Activated CD4-positive, alpha-beta memory T cell treated with anti-CD3 and anti-CD28 coated beads for 36 hours (primary cell): ENCODE measurements at places on chromosomes 7 and 10. TPM values are rescaled to one million over a fixed set of nuclear protein-coding genes. Genes with fewer than 3 reads are reported as not detected.
A peak's percentile ranks its signal among the peaks of the same experiment; 100 is the strongest.

DNA sequence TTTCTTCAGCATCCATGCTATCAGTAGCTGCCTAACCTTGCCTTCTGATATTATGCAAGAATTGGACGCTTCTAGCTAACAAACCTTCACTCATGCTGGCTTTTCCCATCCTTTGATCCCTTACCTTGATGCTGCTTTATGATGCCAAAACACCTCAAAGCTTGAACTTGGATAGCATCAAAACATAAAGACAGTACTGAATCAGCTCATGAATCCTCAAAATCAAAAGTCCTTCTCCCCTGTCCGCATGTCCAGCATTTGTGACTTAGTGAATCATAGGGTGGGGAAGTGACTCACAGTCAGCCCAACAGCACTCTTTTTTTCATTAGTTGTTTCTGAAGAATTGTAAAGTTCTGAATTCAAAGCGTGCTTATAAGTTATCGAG, 89.5 kb upstream of the PIK3CG start:
- H3K36me3 ChIP-seq = no peaks in the 10 kb centered on the region
- no peaks in the 10 kb centered on the region for H3K27me3 ChIP-seq
- H3K4me1 ChIP-seq = peaks cover 31% of the 10 kb centered on the region
- peak overlapping the region; percentile 47 for H3K27ac ChIP-seq
- no peak for DNase-seq

DNA sequence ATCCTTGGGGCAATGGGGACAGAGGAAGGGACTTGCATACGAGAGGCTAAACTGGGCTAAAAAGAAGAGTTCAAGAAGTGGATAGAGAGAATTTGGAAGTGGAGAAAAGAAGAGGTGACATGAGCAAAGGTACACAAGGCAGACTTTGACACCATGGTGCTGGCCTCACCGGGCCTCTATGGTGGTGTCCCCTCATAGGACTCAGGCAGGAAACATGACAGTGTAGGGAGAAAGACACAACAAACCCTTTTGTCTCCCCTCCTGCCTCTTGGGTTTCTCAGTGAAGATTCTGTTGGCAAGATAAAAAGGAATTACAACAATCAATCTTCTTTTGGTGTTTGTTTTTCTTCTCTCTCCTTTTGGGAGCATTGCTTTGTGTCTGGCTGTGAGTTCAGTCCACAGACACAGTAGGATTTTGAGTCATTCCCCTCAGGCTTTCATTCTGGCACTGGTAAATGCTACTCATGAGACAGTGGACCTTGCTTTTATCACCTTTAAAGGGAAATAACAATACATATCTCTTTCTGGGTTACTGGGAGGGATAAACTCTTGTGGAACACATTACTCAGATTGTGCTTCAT, 827.7 kb downstream of the TNS3 start:
- no peaks in the 10 kb centered on the region for H3K4me1 ChIP-seq
- no peaks in the 10 kb centered on the region for H3K36me3 ChIP-seq
- H3K27ac ChIP-seq = no peak overlapping the region
- no peak for DNase-seq
- H3K27me3 ChIP-seq = no peaks in the 10 kb centered on the region

- no peaks in the 10 kb centered on the region for H3K4me1 ChIP-seq
- DNase-seq = no peak
- H3K27me3 ChIP-seq = peaks cover 21% of the 10 kb centered on the region
- H3K4me3 ChIP-seq = no peak overlapping the region
- no peak overlapping the region for H3K27ac ChIP-seq
Observed at GRCh38 chr10:121998462-121998861, 9.5 kb downstream of the TACC2 start.

DNA sequence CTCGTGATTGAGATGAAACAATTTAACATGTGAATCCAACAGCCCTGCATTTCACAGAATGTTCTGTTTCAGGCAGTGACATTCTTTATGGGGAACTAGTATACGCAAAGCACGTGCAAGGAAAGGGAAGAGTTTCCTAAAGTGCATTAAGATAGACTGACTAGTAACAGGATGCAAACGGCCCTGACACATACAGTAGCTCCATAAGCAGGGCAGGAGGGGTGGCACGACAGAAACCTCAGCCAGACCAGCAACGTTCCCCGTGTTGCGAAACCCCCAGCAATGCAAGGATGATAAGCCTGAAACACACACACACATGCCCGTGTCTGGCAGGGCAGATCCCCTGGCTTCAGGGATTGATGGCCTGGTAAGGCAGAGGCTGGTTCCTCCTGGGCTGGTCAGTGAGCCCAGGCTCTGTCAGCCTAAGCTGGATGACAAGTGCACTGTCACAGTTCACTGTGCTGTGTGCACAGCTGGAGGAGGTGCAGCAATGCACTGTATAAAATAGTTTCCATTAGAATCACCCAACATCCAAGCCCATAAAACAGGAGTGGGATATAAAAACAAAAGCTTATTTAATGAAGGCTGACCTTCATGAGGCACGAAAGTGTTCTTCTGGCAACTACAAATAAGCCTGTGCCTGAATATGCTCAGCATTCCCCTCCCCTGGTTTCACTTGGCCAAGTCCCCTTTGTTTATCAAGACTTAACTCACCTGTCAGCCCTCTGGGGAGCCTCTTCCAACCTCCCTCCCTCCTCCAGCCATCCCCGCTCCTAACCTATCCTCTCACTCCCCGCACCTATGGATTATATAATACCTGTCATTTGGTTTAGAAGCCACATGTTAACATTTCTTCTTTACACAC, 88.8 kb downstream of the GSAP start:
- no peak for DNase-seq
- no peak overlapping the region for H3K27ac ChIP-seq
- no peaks in the 10 kb centered on the region for H3K27me3 ChIP-seq
- no peaks in the 10 kb centered on the region for H3K36me3 ChIP-seq
- H3K4me1 ChIP-seq = peaks cover 51% of the 10 kb centered on the region

- no peaks in the 10 kb centered on the region for H3K27me3 ChIP-seq
- peaks cover 7% of the 10 kb centered on the region for H3K4me1 ChIP-seq
- no peak for DNase-seq
Observed at GRCh38 chr10:93515071-93516005, 18.9 kb downstream of the CEP55 start.

DNA sequence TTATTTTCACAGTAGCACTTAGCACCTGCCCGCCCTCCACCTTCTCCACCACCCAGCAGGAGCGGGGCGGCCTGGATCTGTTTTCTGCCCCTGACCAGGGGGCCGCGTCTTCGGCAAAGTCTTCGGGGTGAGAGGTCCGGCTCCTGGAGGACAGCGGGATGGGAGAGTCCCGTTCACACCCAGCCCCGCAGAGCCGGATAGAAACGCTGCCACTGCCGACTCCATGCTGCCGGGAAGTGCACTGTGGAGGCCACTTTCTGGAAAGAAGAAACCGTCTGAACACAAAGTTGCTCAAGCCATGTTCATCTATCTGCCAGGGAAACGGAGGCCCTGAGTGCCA, 14.5 kb upstream of the ZNF273 start:
- peak overlapping the region; percentile 77 for H3K4me3 ChIP-seq
- peaks cover 50% of the 10 kb centered on the region for H3K27me3 ChIP-seq
- H3K27ac ChIP-seq = no peak overlapping the region

- no peaks in the 10 kb centered on the region for H3K36me3 ChIP-seq
- no peak overlapping the region for H3K4me3 ChIP-seq
- DNase-seq = no peak
- H3K4me1 ChIP-seq = no peaks in the 10 kb centered on the region
- no peaks in the 10 kb centered on the region for H3K27me3 ChIP-seq
Observed at GRCh38 chr7:340979-341694, 51.2 kb downstream of the FOXL3 start.

- H3K27ac ChIP-seq = no peak overlapping the region
- no peaks in the 10 kb centered on the region for H3K27me3 ChIP-seq
- DNase-seq = no peak
- no peak overlapping the region for H3K4me3 ChIP-seq
- no peaks in the 10 kb centered on the region for H3K4me1 ChIP-seq
Observed at GRCh38 chr10:13629116-13629515, 42.4 kb downstream of the PRPF18 start.

- H3K36me3 ChIP-seq = peaks cover 25% of the 10 kb centered on the region
- no peak for DNase-seq
- peak overlapping the region; percentile 65 for H3K4me3 ChIP-seq
- peaks cover 46% of the 10 kb centered on the region for H3K4me1 ChIP-seq
- peaks cover 23% of the 10 kb centered on the region for H3K27me3 ChIP-seq
Observed at GRCh38 chr10:123151737-123152135, 2.5 kb upstream of the BUB3 start.

GRCh38 chr7:91264924-91265681, 870 bp downstream of the FZD1 start:
- H3K4me3 ChIP-seq = peak overlapping the region; percentile 64
- no peaks in the 10 kb centered on the region for H3K36me3 ChIP-seq
- no peak overlapping the region for H3K27ac ChIP-seq
- H3K4me1 ChIP-seq = peaks cover 1% of the 10 kb centered on the region

DNA sequence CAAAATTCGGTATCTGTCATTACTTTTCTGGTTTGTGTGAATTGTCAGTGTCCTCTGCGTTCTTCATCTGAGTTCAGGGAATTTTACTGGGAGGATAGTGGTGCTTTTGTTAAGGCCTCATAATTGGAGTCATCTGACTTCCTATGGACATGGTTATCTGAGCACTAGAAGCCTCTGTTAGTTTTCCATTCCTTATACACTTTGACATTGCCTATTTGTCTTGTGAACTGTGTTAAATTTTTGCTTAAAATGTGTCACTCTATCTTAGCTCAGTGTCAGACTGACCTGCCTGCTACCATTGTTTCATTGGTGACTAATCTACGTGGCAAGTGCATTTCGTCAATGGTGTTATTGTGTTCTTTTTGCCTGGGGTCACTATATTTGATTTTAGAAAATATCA, 253.3 kb downstream of the SEMA3A start:
- H3K4me3 ChIP-seq = no peak overlapping the region
- H3K27ac ChIP-seq = no peak overlapping the region
- no peak for DNase-seq
- H3K36me3 ChIP-seq = no peaks in the 10 kb centered on the region
- no peaks in the 10 kb centered on the region for H3K4me1 ChIP-seq

GRCh38 chr7:104843198-104843597, 170.8 kb upstream of the KMT2E start:
- no peaks in the 10 kb centered on the region for H3K36me3 ChIP-seq
- peaks cover 15% of the 10 kb centered on the region for H3K27me3 ChIP-seq
- no peak overlapping the region for H3K4me3 ChIP-seq
- H3K4me1 ChIP-seq = no peaks in the 10 kb centered on the region
- H3K27ac ChIP-seq = no peak overlapping the region

DNA sequence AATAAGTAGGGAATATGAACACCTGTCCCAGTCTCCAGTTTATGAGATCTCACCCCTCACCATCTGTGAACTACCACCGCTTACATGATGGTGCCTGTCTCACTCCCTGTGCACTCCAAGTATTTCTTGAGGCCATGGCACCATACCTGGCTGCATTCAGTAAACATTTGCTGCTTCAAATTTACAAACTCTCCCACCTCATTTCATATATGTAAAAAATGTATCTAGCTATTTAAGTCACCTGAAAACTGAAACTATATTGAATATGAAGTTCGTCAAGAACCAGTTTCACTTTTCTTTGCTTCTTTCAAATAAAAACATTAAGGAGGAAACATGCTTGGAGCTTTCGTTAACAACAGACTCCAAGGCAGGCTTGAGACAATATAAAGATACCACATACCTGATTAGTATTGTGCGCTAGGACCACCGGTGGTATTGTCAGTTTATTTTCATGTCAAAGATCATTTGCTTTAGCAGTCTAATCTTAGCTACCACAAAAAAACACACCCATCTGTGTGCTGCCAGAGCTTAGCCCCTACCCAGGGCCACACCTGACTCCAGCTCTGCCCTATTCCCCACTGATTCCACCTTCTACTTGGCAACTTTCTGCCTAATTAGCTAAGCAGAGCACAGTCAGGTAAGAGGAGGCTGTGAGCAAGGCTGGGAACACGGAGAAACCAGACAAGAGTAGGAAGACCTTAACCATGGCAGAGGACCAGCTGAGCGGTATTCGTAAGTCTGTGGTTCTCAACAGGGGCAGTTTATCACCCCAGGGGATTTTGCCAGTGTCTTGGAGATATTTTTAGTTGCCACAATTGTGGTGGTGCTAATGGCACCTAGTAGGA, 92.0 kb downstream of the ZFAND4 start:
- H3K4me1 ChIP-seq = peaks cover 30% of the 10 kb centered on the region
- peak overlapping the region; percentile 86 for H3K27ac ChIP-seq
- H3K4me3 ChIP-seq = peak overlapping the region; percentile 75
- DNase-seq = peak; percentile 45

DNA sequence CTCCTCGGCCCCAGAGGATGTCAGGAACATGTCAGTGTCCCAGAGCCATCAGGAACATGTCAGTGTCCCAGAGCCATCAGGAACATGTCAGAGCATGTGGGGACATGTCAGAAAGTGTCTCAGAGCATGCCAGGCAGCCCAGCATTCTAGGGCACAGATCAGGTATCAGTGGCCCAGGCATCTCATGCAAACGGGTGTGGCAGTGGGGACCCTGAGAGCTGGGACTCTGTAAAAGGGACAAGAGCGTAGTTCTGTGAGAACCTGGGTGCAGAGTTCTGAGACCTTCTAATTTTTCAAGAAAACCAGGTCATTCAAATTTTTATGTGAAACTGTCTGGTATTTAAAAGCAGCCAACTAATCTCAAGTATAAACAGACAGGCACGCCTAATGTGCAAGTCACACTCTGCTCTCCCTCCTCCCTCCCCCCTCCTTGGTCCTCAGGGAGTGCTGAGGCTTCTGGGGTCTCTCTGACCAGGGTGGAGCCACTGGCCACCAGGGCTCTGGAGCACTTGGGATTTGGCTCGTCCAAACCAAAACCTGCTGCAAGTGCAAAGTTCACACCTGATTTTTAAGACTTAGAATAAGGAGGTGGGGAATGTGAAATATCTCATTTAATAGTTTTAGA, 64.6 kb downstream of the ALOX5 start:
- H3K36me3 ChIP-seq = no peaks in the 10 kb centered on the region
- no peak overlapping the region for H3K27ac ChIP-seq
- H3K4me1 ChIP-seq = peaks cover 9% of the 10 kb centered on the region
- H3K27me3 ChIP-seq = peaks cover 3% of the 10 kb centered on the region

GRCh38 chr10:84095811-84096497, 43.4 kb upstream of the GHITM start:
- H3K4me1 ChIP-seq = no peaks in the 10 kb centered on the region
- no peak overlapping the region for H3K27ac ChIP-seq
- DNase-seq = no peak
- H3K36me3 ChIP-seq = no peaks in the 10 kb centered on the region
- H3K27me3 ChIP-seq = no peaks in the 10 kb centered on the region

DNA sequence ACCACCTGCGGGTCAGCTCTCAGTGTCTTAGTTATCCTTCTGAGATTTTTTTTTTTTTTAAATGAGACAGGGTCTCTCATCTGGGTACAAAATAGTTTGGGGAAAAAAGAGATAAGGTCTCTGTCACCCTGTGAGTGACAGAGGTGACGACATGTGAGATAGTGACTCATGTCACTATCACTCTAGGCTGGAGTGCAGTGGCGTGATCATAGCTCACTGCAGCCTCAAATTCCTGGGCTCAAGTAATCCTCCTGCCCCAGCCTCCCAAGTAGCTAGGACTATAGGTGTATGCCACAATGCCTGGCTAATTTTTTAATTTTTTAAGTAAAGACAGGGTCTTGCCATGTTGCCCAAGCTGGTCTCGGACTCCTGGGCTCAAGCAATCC, 10.4 kb downstream of the BLVRA start:
- H3K27ac ChIP-seq = no peak overlapping the region
- H3K36me3 ChIP-seq = peaks cover 16% of the 10 kb centered on the region
- H3K4me1 ChIP-seq = peaks cover 12% of the 10 kb centered on the region
- H3K4me3 ChIP-seq = no peak overlapping the region
- H3K27me3 ChIP-seq = no peaks in the 10 kb centered on the region
- DNase-seq = no peak

The LRRC18 gene
- total RNA-seq = not detected

The TMEM254 gene
- total RNA-seq = 12.3 TPM

The PCLO gene
- not detected for total RNA-seq

The SHTN1 gene
- 0.29 TPM for total RNA-seq

The ELMO1 gene
- total RNA-seq = 88.7 TPM

The KNDC1 gene
- total RNA-seq = 0.17 TPM

The ZNF503 gene
- 0.38 TPM for total RNA-seq
